Inflammatory macrophage (primary cell): ENCODE measurements at places on chromosomes 11 and 22.

- no peak for DNase-seq
Measured at GRCh38 chr11:66293352-66293751, 1.7 kb downstream of the TMEM151A start.

- no peak for DNase-seq
Measured at GRCh38 chr11:131178596-131178995, 191.8 kb upstream of the NTM start.

DNA sequence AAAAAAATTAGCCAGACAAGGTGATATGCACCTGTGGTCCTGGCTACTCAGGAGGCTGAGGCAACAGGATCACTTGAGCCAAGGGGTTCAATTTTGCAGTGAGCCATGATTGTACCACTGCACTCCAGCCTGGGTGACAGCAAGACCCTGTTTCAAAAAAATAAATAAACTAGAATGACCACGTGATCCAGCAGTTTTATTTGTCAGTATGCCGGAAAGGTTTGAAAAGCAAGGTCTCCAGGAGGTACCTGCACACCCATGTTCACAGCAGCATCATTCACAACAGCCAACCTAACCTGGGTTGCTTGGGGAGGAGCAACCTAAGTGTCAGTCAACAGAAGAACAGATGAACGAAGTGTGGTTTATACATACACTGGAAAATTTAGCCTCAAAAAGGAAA, 78.7 kb upstream of the SEPTIN5 start:
- DNase-seq: no peak

- DNase-seq: no peak
Measured at GRCh38 chr11:104076455-104076854, 40.0 kb downstream of the DDI1 start.

- no peak for DNase-seq
Measured at GRCh38 chr11:64687204-64687603, 35.8 kb downstream of the NRXN2 start.
